ENCODE measurements at places on chromosomes 12 and 14.

- no peak for DNase-seq
Observed at GRCh38 chr14:91019673-91020072, 40.8 kb downstream of the RPS6KA5 start.

DNA sequence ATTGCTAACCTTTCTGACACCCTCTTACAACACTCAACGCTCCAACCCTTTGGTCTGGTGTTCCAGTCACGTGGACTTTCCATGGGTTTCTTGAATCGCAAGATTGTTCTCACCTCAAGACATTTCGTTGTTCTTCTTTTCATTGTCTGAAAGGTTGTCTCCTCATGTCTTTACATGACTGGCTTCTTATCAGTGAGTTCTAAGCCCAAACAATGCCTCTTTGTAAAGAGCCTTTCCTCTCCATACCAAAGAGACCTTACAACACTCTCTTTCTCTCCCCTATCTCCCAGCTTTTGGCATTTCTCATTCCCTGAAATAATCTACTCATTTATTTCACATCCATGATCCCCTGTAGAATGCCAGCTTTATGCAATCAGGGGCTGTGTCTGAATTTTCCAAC is 1144.8 kb downstream of the AACS start:
- no peak for DNase-seq

DNA sequence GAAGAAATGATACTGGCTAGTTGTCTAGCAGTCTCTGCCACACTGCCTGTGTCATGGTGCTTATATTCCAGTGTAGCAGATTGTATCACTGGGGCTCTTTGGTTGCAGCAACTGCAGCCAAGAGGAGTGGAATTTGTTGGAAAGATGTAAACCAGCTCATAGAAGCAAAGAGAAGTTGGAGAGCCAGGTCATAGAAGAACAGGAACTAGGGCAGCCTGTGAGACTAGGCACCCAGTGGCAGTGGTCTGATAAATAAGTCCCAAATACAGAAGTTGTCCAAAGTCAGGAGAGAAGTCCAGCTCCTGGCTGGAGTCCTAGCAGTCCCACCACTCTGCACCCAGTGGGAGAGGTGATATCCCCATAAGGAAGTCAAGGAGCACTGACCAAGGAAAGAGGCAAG is 172.5 kb upstream of the ARID2 start:
- no peak for DNase-seq

- no peak for DNase-seq
Observed at GRCh38 chr12:48219631-48220030, 16.5 kb upstream of the OR10AD1 start.

DNA sequence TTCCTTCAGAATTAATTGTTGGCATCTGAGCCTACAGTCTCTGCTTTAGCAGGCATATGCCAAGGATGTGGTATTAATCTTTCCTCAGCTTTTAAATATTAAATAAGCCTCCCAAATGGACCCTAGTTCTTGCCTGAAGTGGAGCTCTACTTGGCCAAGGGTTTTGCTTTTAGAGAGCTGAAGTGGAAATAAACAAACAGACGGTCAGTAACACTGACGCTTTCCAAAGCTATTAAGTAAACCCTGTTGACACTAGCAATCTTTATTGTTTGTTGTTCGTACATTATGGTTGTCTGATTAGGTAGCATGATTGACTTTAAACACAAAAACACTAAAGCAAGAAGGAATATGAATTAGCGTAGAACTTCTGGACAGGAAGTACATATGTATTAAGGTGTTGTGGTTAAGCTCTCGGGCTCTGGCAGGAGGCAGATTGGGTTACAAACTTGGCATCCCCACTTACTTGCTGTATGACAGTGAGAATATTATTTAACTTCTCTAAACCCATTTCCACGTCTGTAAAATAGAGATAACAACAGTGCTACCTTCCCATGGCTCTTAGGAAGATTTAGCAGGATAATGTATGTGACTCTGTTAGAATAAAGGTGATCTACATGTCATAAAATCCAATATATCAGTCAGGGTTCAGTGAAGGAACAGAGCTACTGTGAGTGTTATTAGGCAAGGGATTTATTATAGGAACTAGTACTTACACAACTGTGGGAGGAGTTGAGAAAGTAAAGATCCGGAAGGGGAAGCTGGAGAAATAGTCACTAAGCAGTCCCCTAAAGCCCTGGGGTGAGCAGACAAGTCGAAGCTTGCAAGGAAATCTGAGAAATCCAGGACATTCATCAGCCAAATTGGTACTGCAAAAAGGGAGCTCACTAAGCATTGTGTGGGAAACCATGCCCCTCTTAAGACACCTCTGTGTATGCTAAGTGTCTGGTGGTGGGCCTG is 92.2 kb upstream of the ATF7IP start:
- peak; percentile 84 for DNase-seq

GRCh38 chr14:68884031-68885030 is 91.5 kb upstream of the ZFP36L1 start:
- DNase-seq, result no peak

DNA sequence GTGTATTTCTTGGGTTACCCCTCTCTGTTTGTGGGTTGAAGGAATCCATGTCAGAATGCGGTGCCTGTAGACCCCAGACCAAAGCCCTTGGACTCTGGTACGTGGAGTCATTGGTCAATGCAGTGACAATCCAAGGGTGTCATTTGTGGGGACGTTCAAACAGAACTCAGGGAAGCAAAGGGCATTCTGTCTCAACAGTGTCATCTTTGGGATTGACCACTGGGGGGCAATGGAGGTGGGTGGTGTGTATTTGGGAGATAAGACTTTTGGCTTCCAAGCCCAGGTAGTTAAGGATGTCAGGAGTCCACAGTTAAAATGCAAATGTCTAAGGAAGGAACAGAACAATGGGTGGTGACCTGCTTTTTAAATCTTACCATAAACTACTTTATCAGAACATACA is 54.6 kb upstream of the CCDC175 start:
- peak; percentile 60 for DNase-seq

- DNase-seq, result no peak
Observed at GRCh38 chr12:54337854-54338650, 13.1 kb downstream of the COPZ1 start.

GRCh38 chr14:51035611-51036192 is 59.2 kb downstream of the TRIM9 start:
- DNase-seq, result no peak

DNA sequence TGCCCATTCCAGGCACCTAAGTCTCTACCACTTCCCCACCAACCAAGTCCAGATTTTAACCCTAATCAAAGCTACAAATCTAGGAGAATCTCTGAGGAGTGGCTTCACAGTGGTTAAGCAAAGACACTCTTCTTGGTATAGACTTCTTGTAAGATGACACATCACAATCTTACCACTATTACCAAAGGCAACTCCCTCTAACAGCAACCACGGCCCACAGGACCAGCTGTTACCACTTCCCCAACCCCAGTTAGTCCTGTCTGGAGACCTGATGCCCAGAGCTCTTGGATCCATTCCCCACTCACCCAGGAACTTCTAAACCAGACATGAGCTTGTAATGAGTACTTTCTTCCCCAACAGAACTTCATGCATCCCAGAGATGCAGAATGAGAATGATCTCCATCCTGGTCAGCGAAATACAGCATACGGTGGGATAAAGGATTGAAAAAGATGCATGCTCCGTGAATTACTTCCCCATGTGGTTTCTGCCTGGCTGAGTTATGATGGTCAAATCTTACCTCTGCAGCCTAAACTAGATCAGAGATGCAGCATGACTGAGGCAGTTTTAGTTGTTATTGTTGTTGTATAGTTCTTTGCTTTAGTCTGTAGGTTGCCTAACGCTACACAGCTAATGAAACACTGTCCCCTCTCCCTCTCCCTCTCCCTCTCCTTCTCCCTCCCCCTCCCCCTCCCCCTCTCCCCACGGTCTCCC is 87.7 kb upstream of the FOXN3 start:
- DNase-seq, result no peak

DNA sequence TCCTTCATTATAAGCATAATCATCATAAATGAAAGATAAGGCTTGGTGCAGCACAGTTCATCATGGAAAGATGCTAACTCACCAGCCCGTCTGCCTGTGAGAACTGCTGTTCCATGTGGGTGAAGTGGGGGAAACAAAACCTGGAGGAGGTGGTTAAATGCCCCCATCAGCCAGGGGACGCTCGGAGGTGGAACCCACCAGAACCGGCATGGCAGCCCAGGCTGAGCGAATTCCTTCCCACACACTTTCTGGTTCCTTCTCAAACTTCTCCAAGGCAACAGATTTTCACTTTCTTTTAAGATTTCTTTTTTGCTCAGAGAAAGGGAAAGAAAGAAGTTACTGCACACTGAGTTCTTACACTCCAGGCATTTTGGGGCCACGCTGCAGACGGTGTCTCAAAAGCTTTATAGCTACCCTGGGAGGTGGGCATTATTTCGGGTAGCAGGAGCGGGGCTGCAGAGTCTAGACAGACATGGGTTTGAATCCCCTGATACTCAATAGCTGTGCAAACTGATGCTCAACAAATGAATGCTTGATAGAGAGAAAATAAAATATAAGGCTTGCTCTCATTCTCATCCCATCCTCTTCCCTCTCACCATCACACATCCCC is 190.7 kb downstream of the BCL11B start:
- no peak for DNase-seq

GRCh38 chr12:131810726-131811125 is 17.5 kb upstream of the MMP17 start:
- no peak for DNase-seq

DNA sequence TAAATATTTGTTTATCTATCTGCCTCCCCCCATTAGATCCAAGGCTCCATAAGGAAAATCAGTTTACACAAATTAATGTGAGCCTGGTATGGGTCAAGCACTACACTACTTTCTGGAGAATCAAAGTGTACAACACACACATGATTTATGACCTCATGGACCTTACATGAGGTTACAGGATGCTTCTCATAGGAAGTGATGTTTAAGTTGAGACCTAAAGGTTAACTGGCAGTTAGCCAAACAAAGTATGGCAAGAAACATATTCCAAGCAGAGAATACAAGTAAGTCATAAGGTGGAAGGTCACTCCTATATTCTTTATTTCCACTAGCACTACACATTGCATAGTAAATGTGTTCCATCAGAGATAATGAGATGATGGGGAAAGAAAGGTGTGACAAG is 39.2 kb downstream of the OSBPL8 start:
- DNase-seq, result no peak

GRCh38 chr12:42473561-42473960 is 116.0 kb downstream of the PRICKLE1 start:
- no peak for DNase-seq

- no peak for DNase-seq
Observed at GRCh38 chr14:94994245-94994644, 163.1 kb downstream of the DICER1 start.

- no peak for DNase-seq
Observed at GRCh38 chr14:80927083-80927989, 14.2 kb downstream of the CEP128 start.

GRCh38 chr12:121798787-121799155 is 5.0 kb upstream of the SETD1B start:
- no peak for DNase-seq

DNA sequence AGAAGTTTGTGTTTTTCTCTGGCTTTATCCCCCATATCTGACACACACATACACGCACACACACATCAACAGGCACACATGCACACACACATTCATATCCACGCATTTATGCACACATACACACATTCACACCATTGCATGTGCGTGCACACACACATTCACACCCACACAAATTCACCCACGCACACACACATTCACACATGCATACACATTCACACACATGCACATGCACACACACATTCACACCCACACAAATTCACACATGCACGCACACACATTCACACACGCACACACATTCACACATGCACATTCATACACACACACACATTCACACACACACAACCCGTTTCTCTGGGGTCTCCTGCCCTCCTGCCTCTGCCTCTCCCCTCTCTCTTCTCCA is 264.2 kb downstream of the BCL11B start:
- no peak for DNase-seq

DNA sequence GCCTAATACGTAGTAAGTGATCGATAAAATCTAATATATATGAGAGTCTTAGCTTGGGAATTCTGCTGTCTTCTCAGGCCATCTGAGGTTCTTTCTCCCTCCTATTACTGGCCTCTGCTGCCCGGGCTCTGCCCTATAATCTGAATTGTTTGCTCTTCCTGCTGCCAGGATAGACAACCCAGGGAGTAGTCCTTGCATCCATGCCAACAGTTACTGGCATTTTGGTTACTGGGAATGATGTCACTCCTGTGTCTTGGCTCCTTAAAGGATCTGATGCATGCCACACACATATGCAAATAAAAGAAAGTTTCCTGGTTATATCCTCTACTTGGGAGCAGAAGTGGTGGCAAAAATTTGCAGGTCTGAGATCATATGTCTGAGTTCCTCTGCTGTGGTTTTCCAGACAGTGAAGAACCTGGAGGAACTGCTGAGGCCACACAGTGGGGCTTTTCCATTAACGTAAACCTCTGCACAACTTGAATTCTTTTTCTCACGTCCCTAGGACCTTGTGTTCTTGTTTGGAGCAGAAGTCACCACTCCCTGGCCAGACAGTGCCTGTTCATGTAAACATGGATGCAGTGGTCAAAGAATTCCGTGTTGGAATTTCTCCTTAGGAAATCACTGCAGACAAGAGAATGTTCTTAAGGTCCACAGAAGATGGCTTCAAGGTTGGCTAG is 320.6 kb upstream of the TBX3 start:
- no peak for DNase-seq

DNA sequence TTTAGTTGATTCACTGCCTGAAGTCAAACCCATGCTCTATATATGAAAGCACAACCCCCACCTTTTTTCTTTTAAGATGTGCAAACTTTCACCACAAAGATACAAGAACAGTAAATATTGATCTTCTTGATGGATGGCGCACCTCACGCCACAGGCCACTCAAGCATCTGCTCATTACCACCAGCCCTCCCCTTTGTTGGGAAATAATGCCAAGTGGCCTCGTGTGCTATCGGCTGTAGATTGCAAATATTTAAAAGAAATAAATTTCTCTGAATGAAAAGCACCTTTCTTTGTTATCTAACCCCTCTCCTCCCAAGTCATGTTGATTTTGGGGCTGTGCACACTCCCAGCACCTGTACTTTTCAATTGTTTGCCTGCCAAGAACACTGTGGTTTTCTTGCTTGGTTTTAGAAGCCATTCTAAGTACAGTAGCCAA is 122.7 kb downstream of the C12orf42 start:
- peak; percentile 98 for DNase-seq

DNA sequence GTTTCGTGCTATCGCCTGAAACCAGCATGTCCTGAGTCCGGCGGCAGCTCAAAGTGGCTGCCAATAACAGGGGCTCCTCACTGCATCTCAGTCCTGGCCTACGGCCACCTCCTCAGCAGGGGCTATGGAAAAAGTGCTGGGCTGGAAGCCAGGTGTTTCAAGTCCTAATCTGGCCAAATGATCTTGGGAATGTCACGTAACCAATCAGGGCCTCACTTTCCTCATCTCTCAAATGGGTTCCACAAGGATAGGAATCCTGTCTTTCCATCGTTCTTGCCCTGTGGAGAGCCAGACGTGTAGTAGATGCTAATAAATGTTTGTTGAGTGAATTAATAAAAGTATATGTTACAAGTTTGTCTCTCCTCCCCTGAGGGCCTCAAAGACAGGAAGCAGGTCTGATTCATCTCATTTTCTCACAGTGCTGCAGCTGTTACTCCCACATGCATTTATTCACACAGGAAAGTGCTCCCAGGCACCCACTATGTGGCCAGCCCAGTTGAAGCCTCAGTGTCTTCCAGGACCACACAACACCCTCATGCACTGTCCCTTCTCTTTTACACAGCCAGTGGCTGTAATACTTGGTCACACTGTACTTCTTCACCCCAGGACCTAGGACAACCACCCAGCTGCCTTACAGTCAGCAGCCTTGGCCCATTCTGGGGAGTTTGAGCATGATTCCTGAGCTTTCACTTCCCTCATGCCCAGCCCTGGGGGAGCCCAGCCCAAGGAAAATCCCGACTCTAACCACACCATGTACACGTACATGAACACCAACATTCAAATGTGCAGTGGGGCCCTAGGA is 5.0 kb downstream of the CMKLR1 start:
- DNase-seq, result no peak

- no peak for DNase-seq
Observed at GRCh38 chr14:44029933-44030332, 477.1 kb downstream of the FSCB start.
